ENCODE measurements at places on chromosomes 4 and X.

GRCh38 chrX:67614423-67614822 lies 70.6 kb downstream of the AR start:
- DNase-seq, result no peak

GRCh38 chr4:99826016-99826415 lies 9.4 kb downstream of the DAPP1 start:
- no peak for DNase-seq

DNA sequence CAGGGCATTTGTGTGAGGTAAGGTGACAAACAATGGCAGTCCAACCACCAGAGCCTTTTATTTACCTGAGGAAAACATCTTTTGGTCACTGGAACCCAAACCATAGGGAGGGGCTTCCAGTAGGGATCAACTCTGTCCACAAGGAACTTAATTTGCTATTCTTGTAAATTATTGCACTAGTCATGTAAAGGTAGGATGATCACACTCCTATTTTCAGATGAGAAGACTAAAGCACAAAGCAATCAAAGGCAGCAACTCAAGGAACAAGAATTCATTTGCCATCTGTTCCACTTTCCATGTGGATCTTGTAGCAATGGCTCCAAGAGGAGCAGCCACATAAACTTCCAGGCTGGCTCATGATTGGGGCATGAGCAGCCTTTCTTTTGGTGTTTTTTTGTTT lies 35.3 kb downstream of the CD99L2 start:
- no peak for DNase-seq

DNA sequence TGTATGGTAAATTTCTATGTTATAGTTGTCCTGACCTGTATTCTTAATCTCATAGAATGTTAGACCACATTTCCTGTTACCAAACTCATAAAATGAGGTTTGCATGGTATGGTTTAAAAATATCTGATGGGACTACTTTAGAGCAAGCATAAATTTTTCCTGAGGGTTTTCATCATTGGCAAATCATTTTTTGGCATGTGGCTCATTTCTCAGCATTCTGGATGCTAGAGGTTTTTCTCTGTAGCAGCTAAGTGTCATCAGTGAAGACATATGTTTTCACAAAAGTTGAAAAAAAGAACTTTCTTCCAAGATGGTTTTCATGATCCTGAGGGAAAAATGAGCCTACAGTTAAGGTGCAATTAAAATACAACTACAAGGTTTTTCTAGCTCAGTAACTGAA lies 503.5 kb upstream of the FAM47C start:
- no peak for DNase-seq

DNA sequence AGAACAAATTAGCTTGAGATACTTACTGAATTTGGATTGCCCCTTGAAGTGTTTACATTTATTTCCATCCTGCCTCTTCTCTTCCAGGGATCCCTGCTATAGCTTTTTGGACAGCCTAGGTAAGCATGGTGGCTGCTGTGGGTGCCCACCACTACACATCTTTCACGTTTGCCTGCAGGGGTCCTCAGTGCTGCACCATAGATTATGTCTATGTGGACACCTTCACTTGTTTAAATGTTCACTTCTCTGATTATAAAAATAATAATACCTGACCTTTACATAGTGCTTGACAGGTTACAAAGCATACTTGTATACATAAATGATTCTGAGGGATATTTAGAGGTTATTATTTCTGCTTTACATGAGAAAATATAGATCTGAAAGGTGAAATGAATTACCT lies 67.9 kb upstream of the SLC4A4 start:
- peak; percentile 26 for DNase-seq

DNA sequence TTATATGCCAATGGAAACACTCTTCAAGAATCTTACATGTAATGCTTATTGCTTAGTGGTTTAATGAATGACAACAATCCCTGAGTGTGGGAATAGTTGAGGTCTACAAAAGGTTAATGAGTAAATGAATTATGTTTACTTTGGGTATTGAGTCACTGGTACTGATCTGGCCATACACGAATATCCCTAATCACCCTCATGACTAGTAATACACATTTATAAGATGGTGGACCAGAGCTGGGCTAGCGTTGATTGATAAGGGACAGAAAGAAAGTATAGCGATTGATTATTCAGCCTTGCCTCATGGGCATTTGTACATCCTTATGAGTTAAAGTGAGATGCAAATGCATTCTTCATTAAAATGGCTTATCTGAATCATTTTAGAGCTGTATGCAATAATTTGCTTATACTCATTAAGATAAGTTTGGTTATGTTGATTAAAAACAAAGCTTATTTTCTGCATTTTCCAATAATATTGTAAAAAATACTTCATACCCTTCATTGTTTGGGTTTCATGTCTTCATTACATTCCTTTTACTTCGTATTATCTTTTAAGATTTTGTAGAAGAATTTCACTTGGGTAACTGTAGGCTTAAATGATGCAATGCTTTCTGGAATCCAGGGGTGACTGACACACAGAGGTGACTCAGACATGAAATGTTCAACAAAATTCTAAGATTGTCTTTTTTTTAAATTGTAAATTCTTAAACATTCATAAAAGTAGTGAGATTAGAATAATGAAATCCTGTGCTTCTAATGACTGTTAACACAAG lies 47.4 kb downstream of the FGF2 start:
- no peak for DNase-seq

- DNase-seq, result no peak
Measured at GRCh38 chr4:44791831-44792230, 65.5 kb upstream of the GNPDA2 start.

DNA sequence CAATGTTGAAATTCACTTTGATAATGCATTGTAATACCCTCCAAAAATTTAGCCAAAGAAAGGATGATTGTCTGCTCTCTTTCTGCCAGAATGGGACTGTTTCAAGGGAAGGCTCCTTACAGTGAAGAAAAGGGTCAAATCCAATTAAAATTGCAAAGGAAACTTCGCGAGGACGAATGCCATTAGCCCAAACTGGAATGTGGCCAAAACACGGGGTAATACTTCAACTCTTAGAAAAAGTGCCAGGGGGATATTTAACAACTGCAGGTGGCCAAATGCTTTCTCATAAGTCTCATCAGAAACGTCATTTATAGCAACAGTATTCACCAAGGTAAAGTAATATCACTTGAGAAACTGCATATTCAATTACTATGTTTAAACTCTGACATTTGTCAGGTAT lies 29.0 kb downstream of the NKX3-2 start:
- DNase-seq, result no peak

GRCh38 chr4:180437601-180438000 lies 1805.6 kb upstream of the TENM3 start:
- no peak for DNase-seq

DNA sequence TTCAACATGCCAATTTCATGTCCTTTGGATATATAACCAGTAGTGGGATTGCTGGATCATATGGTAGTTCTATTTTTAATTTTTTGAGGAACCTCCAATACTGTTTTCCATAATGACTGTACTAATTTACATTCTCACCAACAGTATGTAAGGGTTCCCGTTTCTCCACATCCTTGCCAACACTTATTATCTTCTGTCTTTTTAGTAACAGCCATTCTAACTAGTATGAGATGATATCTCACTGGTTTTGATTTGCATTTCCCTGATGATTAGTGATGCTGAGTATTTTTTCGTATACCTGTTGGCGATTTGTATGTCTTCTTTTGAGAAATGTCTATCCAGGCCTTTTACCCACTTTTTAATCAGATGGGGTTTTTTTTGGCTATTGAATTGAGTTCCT lies 133.5 kb upstream of the MED14 start:
- no peak for DNase-seq

DNA sequence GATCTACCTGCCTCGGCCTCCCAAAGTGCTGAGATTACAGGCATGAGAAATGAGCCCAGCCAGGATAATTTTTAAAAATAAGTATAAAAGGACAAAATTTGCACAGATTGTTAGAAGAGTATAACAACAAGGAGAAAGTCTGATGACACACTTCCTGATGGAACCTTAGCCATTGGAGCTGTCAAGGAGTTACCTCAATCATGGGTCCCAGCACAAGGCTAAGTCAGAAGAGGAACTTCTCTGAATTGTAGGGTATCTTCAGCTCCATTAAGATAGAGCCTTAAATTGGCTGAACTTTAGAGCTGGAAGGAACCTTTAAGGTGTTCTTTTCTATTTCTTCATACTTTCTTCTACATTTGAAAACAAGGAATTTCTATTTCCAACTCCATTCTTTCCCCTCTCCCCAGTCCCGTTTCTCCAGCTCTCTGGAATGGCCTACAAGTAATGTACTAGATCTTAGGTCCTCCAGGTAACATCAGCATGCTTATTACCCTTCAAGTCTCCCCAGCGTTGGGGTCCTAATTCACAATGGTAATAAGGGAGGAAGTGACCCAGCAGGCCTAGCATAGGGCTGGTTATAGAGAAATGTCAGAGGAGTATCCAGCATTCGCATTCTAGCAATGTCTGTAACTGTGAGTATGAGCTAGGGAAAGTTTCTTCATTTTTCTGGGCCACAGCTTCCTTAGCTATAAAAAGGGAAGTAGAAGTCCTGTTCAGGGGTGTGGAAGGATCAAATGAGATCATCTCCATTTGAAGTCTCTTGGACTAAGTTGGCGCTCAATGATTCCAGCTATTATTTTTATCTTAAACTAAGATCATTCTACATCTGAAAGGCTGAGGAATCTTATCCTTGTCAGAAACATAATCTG lies 18.5 kb upstream of the RBPJ start:
- DNase-seq, result no peak

DNA sequence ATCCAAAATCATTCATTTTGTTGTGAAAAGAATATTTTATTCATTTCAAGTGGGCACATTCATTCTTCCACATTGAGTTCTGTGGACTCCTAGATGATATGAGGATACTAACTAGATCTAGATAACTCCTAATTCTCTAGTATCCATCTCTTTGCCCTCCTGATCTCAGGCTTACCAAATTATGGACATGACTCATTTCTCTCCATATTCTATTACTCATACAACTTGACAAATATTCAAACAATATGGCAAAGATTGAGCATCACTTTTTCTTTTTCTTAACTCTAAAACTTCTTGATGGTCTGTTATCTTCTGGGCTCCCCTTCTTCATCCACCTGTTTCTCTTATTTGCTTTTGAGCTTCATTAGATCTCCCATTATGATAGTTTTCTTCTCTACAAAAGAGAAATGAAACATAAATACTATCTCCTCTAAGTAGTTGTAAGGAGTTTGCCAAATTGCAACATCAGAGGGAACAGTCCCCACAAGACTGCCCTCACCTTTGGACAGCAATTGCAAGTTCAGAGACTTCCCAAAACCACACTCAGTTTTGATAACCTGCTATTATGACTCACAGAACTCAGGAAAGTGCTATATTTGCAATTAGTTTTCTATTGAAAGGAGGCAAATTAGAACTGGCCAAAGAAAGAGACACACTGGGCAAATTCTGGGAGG lies 422.9 kb downstream of the SPRY1 start:
- DNase-seq, result no peak

GRCh38 chrX:30217465-30217864 lies 2.1 kb downstream of the MAGEB2 start:
- DNase-seq, result no peak
